Esophagus squamous epithelium (tissue), 5 donors: ENCODE measurements at places on chromosomes 3 and 15.

- DNase-seq, result no peak
Measured at GRCh38 chr3:107756649-107757048, 233.9 kb downstream of the BBX start.

DNA sequence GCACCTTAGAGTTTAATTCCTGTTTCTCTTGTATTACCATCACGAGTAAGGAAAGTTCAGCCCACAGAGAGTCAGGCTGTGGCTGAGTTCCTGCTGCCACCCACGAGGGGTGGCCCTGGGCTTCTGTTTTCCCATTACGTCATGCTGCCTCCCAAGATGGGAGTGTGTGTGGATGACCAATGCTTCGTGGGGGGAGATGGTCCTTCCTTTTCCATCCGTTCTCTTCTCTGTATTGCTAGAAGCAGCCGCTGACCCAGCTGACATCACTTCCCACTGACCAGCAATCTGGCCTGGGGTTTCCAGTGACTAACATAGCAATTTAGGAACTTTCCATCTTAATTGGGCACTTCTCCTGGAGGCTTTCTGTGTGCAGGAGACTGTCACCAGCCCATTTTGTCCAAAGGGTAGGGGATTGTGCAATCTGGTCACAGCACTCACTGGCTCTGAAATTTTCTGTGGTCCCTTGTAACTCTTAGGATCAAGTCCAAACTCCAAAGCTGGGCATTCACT, 9.3 kb downstream of the IRAK2 start:
- no peak for DNase-seq

GRCh38 chr3:176403531-176403930, 793.8 kb downstream of the TBL1XR1 start:
- no peak for DNase-seq

DNA sequence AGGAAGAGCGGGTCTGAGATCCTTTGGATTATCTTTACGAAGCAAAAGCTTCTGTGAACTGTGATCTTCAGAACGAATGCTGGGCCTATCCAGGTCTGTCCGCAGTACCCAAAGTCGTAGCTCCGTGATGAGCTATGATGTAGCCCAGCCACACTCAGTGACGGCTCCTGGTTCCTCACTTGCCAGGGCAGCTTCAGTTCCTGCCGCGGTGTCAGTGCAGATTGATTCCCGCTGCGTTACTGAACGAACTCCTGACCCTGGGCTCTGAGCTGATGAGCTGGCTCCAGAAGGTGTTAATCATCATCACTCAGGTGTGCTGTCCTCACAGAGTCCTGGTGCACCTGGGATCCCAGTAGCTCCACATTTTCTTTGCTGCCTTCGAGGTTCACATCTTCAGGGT, 45.0 kb downstream of the TMEM44 start:
- no peak for DNase-seq

- DNase-seq, result no peak
Measured at GRCh38 chr3:133747907-133748639, 1.9 kb downstream of the TF start.
